ENCODE measurements at places on chromosomes 12 and 14.

GRCh38 chr14:38592764-38593442 lies 337.0 kb upstream of the CLEC14A start:
- DNase-seq = no peak

DNA sequence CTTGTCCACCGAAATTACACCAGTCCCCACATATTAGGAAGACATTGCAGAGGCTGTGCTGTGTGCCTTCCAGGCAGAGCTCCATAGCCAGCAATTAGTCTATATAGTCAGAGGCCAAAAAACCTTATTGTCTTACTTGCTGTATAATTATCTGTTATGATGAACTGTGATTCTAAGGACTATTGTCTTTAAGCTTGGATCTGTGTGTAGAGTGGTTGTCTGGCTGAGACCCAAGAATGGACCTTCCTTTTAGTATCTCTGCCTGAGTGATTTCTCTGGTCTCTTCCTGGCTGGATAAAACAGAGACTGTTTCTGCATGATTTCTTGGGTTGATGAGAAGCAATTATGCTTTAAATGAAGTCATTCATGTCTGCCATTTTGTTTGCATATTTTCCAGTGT lies 465.3 kb downstream of the PRKD1 start:
- DNase-seq = no peak

GRCh38 chr12:5619628-5620027 lies 187.7 kb downstream of the NTF3 start:
- DNase-seq = no peak

GRCh38 chr12:64679487-64680001 lies 69.2 kb downstream of the RASSF3 start:
- peak; percentile 59 for DNase-seq

- no peak for DNase-seq
Observed at GRCh38 chr14:64722842-64723447, 18.7 kb downstream of the PLEKHG3 start.

DNA sequence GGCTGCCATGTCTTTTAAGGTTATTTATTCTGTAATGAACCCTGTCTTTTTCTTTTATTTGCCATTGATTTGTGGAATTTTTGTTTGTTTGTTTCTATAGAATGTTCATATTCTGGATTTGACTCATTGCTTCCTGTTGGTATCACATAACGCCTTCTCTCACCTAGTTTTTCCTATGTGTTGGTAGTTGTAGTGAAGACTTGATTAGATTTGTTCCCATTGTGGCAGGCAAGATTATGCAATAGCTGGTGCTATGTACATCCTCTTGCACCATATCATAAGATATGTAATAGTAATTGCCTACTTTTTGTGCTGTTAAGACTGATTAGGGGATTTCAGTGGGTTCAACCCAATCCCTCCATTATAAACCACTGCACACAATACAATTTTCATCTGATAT lies 3.9 kb upstream of the KRT6B start:
- no peak for DNase-seq

- no peak for DNase-seq
Observed at GRCh38 chr14:98665007-98665406, 607.0 kb downstream of the BCL11B start.

DNA sequence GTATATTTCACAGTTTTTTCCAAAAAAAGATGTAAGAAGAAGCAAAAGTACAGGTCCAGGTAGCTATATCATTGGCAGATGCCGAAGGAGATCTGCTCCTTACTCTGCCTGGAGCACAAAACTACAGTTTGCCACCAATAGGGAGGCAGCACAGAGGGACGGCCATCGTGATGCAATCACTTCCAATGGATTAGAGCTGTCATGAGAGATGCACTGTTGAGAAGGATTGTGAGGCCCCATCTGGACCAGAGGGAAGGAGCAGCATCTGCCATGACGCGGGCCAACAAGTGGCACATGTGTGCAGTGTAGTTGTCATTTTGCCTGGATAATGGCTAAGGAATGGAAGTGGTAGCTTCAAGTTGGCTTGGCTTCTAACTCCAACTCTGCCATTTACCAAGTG lies 318.8 kb upstream of the FKBP4 start:
- DNase-seq = no peak

DNA sequence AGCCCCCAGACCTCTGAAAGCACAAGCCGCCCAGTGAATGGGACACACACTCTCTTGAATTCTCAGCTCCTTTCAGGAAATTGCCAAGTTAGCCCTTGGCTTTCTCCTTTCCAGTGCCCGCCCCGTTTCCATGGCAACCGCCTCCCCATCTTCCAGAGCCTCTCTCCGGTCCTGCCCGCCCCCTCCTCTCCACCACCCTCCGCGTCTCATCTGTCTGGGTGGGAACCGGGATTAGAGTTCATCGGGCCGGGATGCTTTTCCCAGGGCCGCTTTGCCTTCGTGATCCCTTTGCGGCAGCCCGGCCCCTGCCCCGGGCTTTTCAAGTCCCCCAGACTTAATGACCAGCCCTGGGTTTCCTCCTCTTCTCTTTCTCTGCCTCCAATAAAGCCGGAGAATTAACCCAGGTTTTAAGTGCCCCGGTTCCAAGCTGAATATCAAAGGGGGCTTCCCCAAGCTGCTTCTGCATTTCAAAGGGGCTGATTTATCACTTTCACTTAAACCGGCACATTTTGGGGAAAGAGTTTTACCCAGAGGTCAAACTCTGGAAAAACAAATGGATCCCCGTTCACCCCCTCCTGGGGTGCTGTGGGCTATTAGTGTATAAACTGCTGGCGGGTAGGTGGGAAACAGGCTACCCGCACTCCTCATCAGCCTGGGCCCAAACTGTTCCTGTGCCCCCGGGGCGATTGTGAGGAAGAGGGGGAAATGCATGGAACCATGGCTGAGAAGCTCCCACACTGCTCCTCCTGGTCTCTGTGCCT lies 101.7 kb downstream of the ZFP36L1 start:
- DNase-seq = no peak

DNA sequence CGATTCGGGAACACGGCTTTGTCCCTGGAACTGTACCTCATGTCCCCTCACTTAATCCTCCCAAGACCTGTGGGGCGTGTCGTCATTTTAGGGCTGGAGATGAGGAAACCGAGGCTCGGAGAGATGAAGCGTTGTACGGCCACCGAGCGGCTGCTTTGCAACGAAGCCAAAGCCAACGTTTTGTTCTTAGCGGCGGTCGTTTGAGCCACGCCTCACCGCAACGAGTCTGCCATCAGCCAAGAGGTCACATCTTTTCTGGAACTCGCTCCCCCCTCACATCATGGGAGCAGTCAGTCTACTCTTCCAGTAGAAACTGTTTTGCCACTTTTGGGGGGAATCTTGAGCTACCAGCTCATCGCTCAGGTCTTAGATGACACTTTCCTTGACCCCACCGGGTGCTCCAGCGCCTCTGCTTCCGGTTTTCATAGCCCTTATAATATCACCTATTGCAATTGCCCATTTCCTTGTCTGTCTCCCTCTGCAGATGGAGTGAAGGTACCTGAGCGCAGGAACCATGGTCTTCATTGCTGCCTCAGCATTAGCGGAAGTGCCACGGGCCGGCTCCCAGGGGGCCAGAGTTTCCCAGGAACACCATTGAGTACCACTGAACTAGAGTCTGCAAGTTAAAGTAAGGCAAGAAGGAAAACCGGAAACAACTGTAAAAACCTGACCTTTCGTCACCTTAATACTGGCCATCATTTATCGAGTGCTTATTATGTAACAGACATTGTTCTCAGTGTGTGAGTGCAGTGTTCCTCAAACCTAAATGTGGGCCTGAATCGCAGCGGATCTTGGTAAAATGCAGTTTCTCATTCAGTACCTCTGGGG lies 19.6 kb downstream of the NINJ2 start:
- DNase-seq = no peak

- DNase-seq = no peak
Observed at GRCh38 chr12:115129727-115130126, 445.8 kb upstream of the TBX3 start.

DNA sequence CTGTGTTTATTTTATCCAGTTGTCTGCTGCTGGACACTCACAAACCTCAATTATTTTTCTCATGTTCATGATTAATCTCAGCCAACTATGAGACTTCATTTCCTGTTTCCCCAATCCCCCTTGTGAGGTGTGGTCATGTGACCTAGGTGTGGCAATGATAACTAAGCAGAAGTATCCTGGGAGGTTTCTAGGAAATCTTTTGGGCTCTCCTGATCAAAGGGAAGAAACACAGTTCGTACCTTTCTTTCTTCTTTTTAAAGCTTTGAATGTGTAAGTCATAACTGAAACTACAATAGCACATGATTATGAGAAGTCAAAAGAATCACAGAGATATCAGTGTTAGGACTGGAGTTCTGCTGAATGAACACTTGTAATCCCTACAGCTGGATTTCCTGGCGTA lies 34.4 kb upstream of the MANSC4 start:
- DNase-seq = no peak

DNA sequence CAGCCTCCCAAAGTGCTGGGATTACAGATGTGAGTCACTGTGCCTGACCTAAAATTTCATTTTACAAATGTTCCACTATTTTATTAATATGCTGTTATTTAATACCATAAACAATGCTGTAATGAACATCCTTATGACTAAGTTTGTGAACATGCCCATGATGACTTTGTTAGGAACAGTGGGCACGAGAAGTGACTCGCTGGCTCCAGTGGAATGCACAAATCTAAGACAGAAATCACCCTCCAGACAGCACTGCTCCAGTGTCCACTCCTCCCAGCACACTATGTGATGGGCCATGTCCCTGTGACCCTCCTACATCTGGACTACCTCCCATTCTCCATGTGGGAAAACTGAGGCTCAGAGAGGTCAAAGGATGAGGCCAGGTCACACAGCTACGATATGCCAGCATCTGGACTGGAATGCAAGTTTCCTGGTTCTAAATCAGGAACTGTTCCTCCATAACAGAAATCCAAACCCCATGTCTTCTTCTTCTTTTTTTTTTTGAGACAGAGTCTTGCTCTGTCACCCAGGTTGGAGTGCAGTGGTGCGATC lies 57.9 kb downstream of the GPR68 start:
- no peak for DNase-seq

DNA sequence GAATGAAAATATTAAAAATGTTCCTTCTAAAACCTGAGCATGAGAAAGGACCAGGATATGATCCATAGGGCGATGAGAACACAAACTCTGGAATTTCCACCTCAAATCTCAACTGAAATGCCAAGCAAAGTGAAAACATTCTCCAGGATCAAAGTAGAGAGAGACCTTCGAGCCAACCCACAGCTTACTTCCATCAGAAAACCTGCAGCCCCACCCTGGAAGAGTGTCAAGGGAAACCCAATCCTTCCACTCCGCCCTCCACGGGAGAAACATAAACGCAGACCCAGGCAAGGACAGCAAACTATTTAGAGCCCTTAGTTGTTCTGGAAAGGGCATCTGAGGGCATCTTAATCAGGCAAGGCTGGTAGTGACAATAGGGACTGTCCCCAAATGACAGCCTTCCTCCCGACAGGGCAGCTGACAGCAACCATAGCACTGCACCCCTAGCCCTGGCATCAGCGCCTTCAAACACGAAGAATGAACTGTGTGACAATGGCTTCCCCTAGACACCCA lies 21.8 kb downstream of the SLC15A4 start:
- no peak for DNase-seq

GRCh38 chr12:22670762-22671161 lies 45.8 kb downstream of the ETNK1 start:
- DNase-seq = no peak

DNA sequence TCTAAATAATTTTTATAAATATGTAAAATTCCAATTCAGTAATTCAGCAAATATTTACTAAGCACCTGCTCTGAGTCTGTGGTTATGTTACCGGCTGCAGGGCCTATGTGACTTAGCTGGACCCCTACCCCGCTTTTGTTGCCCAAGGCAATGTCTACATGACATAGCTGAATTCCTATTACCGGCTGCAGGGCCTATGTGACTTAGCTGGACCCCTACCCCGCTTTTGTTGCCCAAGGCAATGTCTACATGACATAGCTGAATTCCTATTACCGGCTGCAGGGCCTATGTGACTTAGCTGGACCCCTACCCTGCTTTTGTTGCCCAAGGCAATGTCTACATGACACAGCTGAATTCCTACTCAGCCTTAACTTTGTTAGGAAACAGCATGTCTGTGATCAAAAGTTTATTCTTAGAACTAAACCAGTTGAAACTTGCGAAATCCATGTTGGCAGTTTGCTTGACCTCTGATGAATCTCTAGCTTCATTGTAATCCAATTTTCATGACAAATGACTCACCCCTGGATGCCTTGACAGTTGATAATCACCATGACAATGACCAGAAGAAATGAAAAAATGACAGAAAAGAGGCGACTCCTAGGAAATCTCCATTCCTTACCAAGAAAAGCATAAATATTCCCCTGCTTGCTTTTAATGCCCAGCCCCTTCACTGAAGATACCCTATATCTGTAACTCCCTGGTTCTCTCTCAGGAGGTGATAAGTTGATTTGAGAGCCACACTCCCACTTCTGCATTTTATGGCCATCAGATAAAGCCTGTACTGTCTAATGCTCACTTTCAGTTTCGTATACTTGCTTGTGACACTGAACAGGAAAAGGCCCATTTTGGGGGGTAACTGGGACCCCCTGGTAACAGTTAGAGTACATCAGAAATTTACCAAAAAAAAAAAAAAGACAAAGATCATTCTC lies 148.4 kb upstream of the SYT10 start:
- no peak for DNase-seq

GRCh38 chr14:61396694-61397093 lies 75.3 kb downstream of the PRKCH start:
- DNase-seq = no peak

DNA sequence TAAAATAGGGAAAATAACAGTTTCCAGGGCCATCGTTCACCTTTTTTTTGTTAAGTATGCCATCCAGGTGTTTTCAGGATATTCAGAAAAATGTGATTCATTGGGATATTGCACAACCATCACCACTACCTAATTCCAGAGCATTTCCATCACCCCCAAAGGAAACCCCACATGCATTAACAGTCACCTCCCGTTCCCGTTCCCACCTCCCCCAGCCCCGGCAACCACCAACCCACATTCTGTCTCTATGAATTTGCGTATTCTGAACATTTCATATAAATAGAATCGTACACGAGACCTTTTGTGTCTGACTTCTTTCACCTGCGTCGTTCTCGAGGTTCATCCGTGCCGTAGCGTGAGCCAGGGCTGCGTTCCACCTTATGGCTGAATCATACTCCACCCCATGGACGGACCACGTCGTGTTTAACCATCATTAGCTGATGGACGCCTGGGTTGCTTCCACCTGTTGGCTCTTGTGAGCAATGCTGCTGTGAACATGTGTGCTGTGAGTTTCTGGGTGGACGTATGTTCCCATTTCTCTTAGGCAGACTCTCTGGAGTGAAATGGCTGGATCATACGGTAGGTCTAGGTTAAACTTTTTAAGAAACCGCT lies 51.0 kb upstream of the NCOR2 start:
- no peak for DNase-seq

- DNase-seq = no peak
Observed at GRCh38 chr12:127339065-127339464, 927.9 kb upstream of the TMEM132C start.
